Glutamatergic neuron (in vitro differentiated cells): ENCODE measurements at places on chromosomes 1 and 21. TPM values are rescaled to one million over a fixed set of nuclear protein-coding genes. Genes with fewer than 3 reads are reported as not detected.

DNA sequence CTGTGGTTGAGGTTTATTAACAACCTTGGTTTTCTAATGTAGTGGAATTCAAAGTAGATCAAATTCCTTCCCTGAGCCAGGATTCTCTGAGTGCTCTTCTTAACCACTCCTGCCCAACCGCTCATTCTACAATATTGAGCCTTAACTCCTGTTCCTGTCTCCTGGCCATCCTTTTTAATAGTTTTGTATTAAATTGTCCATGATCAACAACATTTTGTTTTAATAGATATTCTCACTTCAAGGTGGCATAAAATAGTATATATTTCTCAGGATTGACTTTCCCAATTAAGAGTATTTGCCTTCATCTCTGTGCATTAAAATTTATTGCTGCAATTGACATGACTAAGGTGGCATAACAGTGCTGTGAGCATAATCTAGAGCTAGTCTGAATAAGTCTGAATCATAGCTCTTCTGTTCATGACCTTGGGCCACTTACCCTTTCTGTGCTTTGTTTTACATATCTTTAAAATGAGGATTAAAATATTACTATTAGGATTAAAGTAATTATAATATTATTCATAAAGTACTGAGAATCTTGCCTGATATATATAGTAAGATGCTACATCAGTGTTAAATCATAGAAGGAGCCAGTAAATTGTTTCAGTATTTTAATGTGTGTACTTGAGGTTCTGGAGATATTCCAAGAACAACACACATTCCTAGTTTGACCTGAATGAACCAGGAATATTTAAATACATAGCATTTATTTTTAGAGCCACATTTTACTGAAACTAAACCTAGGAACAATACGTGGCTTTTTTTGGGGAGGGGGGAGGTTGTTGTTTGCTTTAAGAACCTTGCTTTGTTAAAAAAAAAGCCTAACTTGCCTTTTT, 76.4 kb downstream of the ADGRL2 start:
- no peak for DNase-seq
- no peaks in the 10 kb centered on the region for H3K27me3 ChIP-seq
- no peak overlapping the region for H3K4me3 ChIP-seq
- H3K4me1 ChIP-seq: peaks cover 28% of the 10 kb centered on the region
- H3K27ac ChIP-seq: no peak overlapping the region

GRCh38 chr1:205287767-205288559, 33.6 kb downstream of the NUAK2 start:
- H3K27ac ChIP-seq: no peak overlapping the region
- peaks cover 16% of the 10 kb centered on the region for H3K27me3 ChIP-seq
- no peak for DNase-seq
- H3K36me3 ChIP-seq: no peaks in the 10 kb centered on the region
- H3K4me1 ChIP-seq: peaks cover 27% of the 10 kb centered on the region

- no peaks in the 10 kb centered on the region for H3K4me1 ChIP-seq
- no peak overlapping the region for H3K27ac ChIP-seq
- H3K36me3 ChIP-seq: peaks cover 10% of the 10 kb centered on the region
- H3K4me3 ChIP-seq: no peak overlapping the region
Observed at GRCh38 chr1:76695535-76695934, 171.7 kb upstream of the ST6GALNAC5 start.

DNA sequence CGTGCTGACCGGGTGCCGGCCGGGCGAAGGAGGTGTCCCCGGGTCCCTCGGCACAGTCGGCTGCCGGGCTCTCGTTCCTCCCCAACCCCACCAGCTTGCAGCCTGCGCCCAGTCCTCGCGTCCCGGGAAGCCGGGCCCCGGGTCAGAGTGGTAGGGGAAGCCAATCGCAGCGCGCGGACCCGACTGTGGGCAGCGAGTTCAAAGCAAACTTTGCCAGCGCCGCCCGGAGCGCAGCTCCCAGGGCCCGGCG, 328 bp downstream of the MYCL start:
- H3K27me3 ChIP-seq: peaks cover 27% of the 10 kb centered on the region
- peak overlapping the region; percentile 38 for H3K4me3 ChIP-seq
- H3K27ac ChIP-seq: no peak overlapping the region
- no peaks in the 10 kb centered on the region for H3K36me3 ChIP-seq

DNA sequence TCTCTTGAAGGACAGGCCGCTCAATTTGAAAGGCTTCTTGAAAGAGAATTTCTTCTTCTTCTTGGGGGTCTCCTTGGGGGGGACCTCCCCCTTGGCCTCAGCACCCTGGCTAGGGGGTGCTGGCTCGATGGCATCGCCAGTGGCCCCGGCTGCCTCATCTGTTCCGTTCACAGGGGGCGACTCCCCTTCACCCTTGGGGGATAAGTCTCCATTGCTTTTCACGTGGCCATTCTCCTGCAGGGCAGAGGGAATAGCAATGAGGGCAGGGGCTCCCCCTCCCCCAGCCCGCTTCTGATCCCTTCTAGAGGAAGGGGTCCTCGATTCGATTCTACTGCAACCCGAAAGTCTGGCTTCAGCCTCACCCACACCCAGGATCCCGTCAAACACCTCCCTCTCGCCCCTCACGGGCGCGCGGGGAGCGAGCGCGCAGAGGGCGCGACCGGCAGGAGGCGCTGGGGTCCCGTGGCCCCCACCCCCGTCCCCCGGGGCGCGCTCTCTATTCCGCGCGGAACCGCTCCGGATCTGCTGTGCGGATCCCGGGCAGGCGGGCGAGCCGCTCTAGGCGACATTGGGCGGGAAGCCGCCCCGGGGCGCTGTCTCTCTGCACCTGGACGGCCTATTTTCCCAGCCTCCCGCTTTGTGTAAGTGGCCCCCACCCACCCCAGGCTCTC, 1.0 kb downstream of the MARCKSL1 start:
- DNase-seq: peak; percentile 61
- H3K27ac ChIP-seq: peak overlapping the region; percentile 85
- peak overlapping the region; percentile 92 for H3K4me3 ChIP-seq

GRCh38 chr21:40929833-40930232, 82.9 kb upstream of the DSCAM start:
- DNase-seq: no peak
- peaks cover 1% of the 10 kb centered on the region for H3K27me3 ChIP-seq
- no peak overlapping the region for H3K4me3 ChIP-seq
- H3K27ac ChIP-seq: no peak overlapping the region
- no peaks in the 10 kb centered on the region for H3K4me1 ChIP-seq
- H3K36me3 ChIP-seq: peaks cover 21% of the 10 kb centered on the region

GRCh38 chr1:166166329-166166697, 488 bp downstream of the FAM78B start:
- H3K27me3 ChIP-seq: peaks cover 11% of the 10 kb centered on the region
- peaks cover 37% of the 10 kb centered on the region for H3K4me1 ChIP-seq
- H3K4me3 ChIP-seq: no peak overlapping the region
- no peak for DNase-seq
- no peaks in the 10 kb centered on the region for H3K36me3 ChIP-seq

GRCh38 chr1:53411541-53412152, 47.6 kb upstream of the DMRTB1 start:
- H3K27me3 ChIP-seq: peaks cover 10% of the 10 kb centered on the region
- peaks cover 35% of the 10 kb centered on the region for H3K4me1 ChIP-seq
- no peaks in the 10 kb centered on the region for H3K36me3 ChIP-seq
- no peak for DNase-seq
- H3K27ac ChIP-seq: peak overlapping the region; percentile 73

DNA sequence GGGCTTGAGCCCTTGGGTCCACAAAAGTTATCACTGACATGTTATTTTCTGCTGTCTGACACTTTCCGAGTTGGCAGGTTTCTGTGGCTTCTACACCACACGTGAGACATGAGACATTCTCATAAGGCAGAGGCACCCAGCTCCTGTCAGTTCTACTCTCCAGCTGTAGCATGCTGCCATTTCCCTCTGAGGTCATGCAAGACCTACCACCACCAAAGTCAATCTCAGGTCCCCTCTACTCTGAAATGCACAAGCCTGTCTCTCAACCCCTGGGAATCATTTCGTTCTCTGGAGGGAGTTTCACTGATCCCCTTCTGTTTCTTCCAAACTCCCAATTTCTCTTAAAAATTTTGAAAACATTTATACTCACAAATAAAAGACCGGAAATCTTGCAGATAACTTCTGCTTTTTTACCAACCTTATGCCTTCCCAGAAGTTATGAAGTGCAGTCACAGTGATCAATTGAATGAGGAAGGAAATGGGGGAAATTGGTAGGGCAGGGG, 39.5 kb upstream of the CR2 start:
- peaks cover 2% of the 10 kb centered on the region for H3K27me3 ChIP-seq
- H3K27ac ChIP-seq: no peak overlapping the region
- DNase-seq: no peak
- H3K4me3 ChIP-seq: no peak overlapping the region
- peaks cover 5% of the 10 kb centered on the region for H3K36me3 ChIP-seq

GRCh38 chr1:7317888-7318287, 453.2 kb upstream of the VAMP3 start:
- no peak overlapping the region for H3K4me3 ChIP-seq
- no peaks in the 10 kb centered on the region for H3K4me1 ChIP-seq
- no peak for DNase-seq

GRCh38 chr21:29730281-29730680, 209.5 kb downstream of the GRIK1 start:
- no peaks in the 10 kb centered on the region for H3K36me3 ChIP-seq
- H3K27me3 ChIP-seq: no peaks in the 10 kb centered on the region
- H3K4me1 ChIP-seq: no peaks in the 10 kb centered on the region
- H3K27ac ChIP-seq: no peak overlapping the region
- DNase-seq: no peak
- H3K4me3 ChIP-seq: no peak overlapping the region

DNA sequence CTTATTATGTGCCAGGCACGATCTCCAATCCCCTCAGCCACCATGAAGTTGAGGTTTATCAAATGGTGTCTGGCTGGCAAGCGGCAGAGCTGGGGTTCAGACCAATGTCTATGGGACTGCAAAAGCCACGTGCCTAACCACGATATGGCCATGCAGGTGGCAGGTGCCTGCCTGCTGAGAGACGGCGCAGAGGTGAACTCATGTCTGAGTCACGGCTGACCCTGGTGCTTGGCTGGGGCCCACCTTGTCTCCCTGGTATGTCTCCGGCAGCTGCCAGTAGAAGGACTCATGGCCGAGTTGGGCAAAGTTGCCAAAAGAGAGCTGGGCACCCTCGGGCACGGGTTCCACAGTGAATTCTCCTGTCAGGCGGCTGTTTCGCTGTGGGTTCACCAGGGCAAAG, 59.9 kb downstream of the LDLRAD2 start:
- H3K36me3 ChIP-seq: no peaks in the 10 kb centered on the region
- no peak for DNase-seq
- H3K4me1 ChIP-seq: peaks cover 3% of the 10 kb centered on the region
- H3K27me3 ChIP-seq: peaks cover 1% of the 10 kb centered on the region
- H3K4me3 ChIP-seq: no peak overlapping the region

DNA sequence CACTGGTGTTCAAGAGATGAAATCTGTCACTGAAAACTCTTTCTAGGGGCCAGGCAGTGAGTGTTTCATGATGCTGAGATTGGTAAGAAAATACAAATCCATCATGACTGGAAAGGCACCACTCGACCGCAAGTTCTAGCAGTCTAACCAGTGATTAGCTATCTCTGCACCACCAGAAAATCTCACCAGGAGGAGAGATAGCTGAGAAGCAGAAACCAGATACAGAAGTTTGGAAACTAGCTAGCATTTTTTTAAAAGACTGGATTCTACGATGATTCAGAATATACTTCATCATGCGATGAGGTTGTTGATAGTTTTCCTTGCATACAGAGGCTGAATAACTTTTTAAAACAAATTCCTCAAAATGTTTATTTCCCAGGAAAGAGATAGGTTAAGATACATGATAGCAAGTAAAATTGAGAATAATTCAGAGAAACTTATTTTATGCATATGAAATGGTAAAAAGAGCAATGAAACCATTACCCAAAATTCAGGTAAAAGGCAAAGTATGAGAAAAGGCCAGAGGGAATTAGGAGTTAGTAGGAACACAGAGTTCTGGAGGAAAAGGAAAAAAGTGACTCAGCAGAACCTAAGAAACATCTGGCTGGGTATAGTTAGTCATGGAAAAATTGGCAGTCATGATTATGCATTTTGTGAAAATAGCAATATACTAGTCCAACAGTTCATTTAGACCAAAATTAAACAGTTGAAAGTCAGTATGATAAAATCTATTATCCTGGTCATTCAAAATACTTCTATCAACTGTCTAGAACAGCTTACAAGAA, 3.3 kb upstream of the F3 start:
- H3K4me1 ChIP-seq: peaks cover under 1% of the 10 kb centered on the region
- DNase-seq: no peak
- H3K4me3 ChIP-seq: no peak overlapping the region
- H3K36me3 ChIP-seq: no peaks in the 10 kb centered on the region
- no peak overlapping the region for H3K27ac ChIP-seq
- H3K27me3 ChIP-seq: peaks cover 8% of the 10 kb centered on the region

GRCh38 chr1:47724432-47724999, 272.7 kb downstream of the TRABD2B start:
- H3K4me1 ChIP-seq: peaks cover 1% of the 10 kb centered on the region
- H3K27ac ChIP-seq: no peak overlapping the region
- H3K36me3 ChIP-seq: peaks cover 9% of the 10 kb centered on the region
- H3K27me3 ChIP-seq: peaks cover 7% of the 10 kb centered on the region
- no peak overlapping the region for H3K4me3 ChIP-seq

- H3K4me1 ChIP-seq: peaks cover 13% of the 10 kb centered on the region
- DNase-seq: peak; percentile 37
- no peaks in the 10 kb centered on the region for H3K36me3 ChIP-seq
Observed at GRCh38 chr1:174998569-174999215, 1.1 kb upstream of the CACYBP start.

DNA sequence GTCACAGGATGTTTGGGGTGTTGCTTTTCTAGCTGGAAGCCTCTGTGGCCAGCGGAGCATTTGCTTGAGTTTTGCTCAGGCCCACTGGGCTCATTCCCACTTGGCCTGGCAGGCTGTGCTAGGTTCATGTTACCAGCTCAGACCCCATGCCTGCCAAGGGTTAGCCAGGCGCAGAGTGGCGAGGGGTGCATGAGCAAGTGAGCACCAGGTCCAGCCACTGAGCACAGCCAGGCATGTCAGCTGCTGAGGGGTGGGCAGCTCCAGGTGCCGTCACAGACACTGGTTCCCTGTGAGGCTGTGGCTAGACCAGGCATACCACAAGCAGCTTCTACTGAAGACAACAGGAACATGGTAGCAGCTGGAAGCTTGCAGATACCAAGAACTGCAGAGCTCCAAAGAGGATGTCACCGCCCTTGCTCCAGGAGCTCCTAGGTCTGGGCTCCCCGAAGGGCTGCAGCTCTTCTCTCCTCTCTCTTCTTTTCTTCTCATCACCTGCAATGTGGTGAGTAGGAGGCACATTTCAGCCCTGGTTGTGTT, 52.0 kb upstream of the CYYR1 start:
- DNase-seq: no peak
- no peak overlapping the region for H3K4me3 ChIP-seq
- H3K27ac ChIP-seq: no peak overlapping the region
- no peaks in the 10 kb centered on the region for H3K4me1 ChIP-seq
- no peaks in the 10 kb centered on the region for H3K27me3 ChIP-seq

- no peak overlapping the region for H3K27ac ChIP-seq
- H3K4me1 ChIP-seq: no peaks in the 10 kb centered on the region
- no peak overlapping the region for H3K4me3 ChIP-seq
- no peaks in the 10 kb centered on the region for H3K27me3 ChIP-seq
Observed at GRCh38 chr1:233883671-233884070, 20.8 kb upstream of the SLC35F3 start.

GRCh38 chr1:113399062-113399583, 8.8 kb downstream of the MAGI3 start:
- peaks cover 4% of the 10 kb centered on the region for H3K4me1 ChIP-seq
- H3K36me3 ChIP-seq: no peaks in the 10 kb centered on the region
- H3K4me3 ChIP-seq: no peak overlapping the region
- H3K27ac ChIP-seq: no peak overlapping the region

- no peaks in the 10 kb centered on the region for H3K4me1 ChIP-seq
- no peak overlapping the region for H3K4me3 ChIP-seq
- peaks cover 5% of the 10 kb centered on the region for H3K27me3 ChIP-seq
Observed at GRCh38 chr1:206679738-206680211, 4.9 kb upstream of the MAPKAPK2 start.

FAM20B gene
- total RNA-seq: 39.3 TPM

TPTE gene
- not detected for total RNA-seq

RNU5D-1 gene
- total RNA-seq: not detected

WDR47 gene
- 128 TPM for total RNA-seq

SELENOF gene
- total RNA-seq: 95.2 TPM

TRIM45 gene
- 6.7 TPM for total RNA-seq
